GM12891 (cell line): ENCODE measurements at places on chromosomes 16 and 17.

DNA sequence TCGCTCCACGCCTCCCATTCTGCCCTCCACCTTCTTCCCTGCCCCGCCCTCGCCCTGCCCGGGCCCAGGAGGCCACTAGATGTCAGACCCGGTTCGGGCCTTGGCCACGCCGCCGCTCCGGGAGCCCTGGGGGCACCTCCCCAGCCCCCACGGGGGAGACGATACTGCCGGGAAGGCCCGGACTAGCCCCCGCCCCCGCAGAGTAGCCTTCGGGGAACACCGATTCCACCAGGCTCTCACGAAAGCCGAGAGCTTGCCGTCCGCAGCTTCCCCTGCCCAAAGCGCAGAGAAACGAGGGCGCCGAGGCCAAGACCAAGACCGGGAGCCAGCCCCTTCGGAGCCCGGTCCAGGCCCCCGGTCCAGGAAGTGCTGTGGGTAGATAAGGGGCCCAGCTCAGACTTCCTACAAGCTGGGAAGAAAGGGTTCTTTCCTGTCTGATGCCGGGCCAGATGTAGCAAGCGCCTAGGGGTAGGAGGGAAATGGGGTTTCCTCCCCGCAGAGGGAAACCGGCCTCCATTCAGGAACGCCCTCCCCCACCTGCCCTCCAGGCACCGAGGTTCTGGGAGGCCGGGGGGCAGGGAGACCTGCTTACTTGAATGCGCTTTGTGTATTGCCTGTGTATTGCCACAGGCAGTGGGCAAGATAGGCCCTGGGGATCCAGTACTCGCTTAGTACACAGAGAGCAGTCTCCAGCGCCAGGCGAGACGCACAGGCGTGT is 806 bp upstream of the CYB561 start:
- DNase-seq = peak; percentile 65

GRCh38 chr17:49980703-49981197 is 11.8 kb downstream of the DLX4 start:
- no peak for DNase-seq

DNA sequence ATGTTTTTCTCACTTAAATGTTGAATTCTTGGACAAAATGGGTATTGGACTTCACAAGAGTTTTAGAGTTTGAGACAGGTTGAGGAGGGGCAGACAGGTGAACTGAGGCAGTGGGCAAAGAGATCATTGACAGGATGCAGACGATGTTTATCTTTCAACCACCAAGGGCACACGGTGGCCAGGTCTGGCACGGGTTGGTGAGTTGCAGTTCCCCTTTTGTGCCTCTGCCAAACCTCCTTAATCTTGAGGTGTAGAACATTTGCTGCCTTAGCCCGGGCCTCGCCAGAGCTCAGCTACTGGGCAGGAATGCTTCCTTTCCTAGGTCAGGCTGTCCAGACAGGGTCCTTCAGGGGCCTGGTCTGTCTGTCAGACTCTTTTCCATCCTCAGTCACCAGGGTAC is 567.4 kb upstream of the SOX9 start:
- DNase-seq = no peak

GRCh38 chr16:76784530-76784929 is 406.5 kb upstream of the MON1B start:
- no peak for DNase-seq

DNA sequence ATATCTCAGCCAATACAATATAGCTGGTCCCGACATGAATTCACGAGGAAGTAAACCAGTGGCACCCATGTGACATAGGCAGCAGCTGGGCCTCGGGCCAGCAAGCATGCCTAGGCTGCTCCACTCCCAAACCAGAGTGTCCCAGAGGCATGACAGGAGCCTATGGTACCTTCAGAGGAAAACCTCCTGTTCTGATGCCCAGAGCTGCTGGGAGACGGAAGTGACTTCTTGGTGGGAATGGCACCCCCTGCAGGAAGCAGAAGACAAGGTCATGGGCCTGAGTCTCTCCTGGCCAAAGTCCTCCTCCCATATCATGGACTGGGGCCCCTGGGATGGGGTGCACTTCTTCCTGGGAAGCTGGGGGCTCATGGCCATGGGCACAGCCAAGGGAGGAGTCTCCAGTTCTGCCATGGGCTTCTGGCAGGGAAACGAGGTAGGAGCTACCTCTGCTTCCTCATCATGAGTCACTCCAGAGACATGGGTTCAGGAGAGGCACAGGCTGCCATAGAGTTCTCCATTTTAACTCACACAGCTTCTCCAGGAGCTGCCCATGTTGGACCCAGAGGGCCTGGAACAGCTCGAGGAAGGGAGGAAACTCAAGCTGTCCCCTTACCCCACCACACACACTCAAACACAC is 13.4 kb downstream of the FBF1 start:
- DNase-seq = peak; percentile 66
